GM23248 (cell line): ENCODE measurements at places on chromosomes 7 and 10. TPM values are rescaled to one million over a fixed set of nuclear protein-coding genes. Genes with fewer than 3 reads are reported as not detected.
A peak's percentile ranks its signal among the peaks of the same experiment; 100 is the strongest.

DNA sequence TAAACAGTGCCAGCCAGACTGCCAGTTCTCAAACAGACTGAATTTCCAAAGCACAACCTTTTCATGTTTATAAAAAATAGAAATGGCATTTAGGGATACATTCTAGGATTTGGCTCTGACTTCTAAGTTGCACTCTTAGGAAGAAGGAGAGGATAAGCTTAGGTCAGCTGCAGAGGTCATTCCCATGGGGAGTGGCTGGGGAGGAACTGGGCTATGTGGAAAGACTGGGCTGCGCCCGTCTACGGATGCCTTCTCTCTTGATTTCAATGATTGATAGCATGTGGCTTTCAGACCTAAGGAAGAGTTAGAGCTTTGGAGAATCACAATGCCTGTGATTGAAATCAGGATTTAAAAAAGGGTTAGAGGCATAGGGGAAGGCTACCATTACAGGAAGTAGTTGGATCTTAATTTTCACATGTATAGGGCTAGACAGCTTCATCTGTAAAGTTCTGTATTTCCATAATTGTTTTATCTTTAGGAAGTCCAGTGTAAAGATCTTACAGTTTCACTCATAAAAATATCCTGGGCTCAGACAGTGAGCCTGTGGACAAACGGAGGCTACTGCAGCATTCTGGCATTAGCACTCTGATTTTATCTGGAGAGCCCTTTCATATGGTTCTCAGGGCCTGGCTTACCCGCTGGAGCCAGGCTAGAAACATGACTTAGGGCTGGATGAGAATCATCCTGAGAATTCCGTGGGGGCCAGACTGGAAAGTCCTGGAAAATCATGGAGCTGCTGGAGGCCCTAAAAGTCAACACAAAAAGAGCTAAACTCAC, 29.5 kb downstream of the NUDT5 start:
- no peak for DNase-seq

DNA sequence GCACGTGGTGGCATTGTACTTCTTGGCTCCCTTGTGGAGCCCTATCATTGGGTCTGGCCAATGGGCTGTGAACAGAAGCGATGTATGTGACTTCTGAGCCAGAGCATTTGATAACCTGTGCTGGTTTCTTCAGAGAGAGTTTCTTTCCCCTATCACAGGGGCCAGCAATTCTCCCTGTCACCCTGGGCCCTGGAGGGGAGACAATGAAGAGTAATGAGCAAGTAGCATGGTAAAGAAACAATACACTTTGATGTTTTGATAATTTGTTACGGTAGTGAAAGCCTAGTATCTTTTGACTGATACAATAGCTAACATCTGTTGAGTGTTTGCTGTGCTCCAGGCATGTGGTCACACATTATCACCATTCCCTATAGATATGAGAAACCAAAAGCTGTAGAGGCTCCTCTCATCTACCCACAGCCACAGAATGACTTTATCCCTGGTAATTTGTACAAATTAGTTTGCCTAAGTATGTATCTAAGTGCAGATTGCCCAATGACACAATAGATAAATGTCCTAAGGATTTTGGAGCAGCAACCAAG, 113.4 kb upstream of the SVIL start:
- no peak for DNase-seq

DNA sequence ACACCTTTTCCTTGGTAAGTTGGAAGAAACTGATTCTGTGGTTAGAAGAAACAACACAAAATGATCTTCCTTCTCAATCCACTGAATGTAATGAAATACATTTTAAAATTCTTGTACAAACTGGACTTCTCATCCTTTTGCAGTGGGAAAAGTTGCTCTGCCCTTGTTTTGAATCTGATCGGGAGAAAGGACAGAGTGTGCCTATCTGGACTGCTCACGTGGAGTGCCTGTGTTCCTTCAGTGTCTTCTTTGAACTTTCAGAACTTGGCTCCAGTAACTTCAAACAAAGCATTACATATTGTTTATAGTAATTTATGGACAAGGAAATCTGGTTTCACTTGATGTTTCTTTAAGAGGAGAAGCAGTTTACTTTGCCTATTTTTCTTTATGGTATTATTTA, 17.1 kb downstream of the SLC26A3 start:
- DNase-seq = no peak

- DNase-seq = no peak
Observed at GRCh38 chr10:73357821-73358220, 843 bp downstream of the CFAP70 start.

DNA sequence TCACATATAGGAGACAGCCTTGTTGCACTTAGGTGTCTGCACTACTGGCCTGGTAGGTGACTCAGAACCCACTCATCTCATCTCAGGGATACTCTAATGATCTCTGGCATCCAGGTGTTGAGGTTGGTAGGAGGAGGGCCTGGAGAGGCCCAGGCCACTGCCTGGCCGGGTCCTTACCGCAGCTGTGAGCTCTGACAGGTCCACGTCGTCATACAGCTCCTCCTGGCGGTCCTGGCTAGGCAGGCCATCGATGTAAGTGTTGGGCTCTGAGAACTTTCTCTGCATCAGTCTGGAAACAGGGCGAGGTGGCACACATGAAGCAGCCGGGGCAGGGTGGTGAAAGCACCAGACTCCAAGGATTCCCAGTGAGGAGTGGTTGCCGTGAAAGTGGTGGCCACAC, 62.1 kb downstream of the VWA2 start:
- DNase-seq = no peak

- peak; percentile 41 for DNase-seq
Observed at GRCh38 chr10:122044713-122045112, 55.8 kb downstream of the TACC2 start.

The UPK3BL2 gene
- total RNA-seq = 1.6 TPM in 1 of 2 replicates, not detected in the other

The HOXA11 gene
- total RNA-seq = 8.3 and 10.5 TPM in 2 replicates
